Midbrain (tissue), 1 donor: ENCODE measurements at places on chromosomes 16 and 17.

- DNase-seq: no peak
These were observed 67.0 kb downstream of the PITPNC1 start for GRCh38 chr17:67443931-67444595.

GRCh38 chr16:56604966-56605365 lies 3.4 kb upstream of the MT2A start:
- no peak for DNase-seq

- no peak for DNase-seq
These were observed 26.8 kb upstream of the PIK3R6 start for GRCh38 chr17:8894202-8894671.

- no peak for DNase-seq
These were observed 16.6 kb upstream of the ALDH3A2 start for GRCh38 chr17:19631905-19632304.

DNA sequence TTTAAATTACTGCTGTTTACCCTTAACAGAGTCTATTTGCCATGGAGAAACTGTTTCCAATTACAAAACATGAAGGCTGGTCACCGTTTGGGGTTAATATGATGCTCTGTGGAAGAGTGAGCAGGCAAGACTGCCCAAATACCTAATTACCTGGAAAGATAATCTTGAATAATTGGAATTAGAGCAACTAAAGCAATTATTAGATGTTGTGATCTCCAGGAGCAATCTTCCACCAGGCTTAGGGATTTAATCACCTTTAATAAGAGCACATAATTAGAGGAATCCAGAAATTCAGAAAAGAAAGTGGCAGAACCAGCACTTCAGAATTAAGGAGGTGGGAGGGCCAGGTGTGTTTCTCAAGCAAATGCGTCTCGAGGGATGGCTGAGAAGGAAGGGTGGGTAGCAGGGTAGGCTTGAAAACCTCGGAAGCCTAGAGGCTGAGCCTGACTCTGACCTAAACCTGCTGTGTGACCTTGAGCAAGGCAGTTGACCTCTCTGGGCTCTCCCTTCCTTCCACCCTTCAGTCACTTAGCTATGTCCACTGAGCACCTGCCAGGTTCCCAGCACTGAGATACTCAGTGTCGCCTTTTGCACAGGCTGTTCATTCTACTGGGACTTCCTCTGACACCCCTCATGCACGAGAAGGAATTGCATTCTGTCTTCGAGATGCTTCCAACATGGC lies 113.2 kb downstream of the GSG1L start:
- no peak for DNase-seq

DNA sequence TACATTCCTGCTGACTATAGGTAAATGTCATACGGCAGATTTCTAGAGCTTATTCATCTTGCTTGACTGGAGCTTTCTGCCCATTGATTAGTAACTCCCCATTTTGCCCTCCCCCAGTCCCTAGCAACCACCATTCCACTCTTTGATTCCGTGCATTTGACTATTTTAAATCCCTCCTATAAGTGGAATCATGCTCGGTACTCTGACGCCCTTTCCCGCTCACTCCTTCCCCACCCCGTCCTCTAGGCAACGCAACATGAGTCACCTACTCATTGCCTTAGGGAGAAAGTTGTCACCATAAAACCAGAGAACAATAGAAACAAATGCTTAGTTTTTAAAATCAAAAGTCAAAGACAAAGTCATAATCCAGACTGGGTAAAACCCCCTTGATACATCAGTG lies 45.5 kb upstream of the RBBP6 start:
- DNase-seq: no peak

- DNase-seq: no peak
These were observed 10.9 kb upstream of the IL34 start for GRCh38 chr16:70635336-70636016.

- DNase-seq: no peak
These were observed 38.4 kb upstream of the ENDOV start for GRCh38 chr17:80376531-80376930.

DNA sequence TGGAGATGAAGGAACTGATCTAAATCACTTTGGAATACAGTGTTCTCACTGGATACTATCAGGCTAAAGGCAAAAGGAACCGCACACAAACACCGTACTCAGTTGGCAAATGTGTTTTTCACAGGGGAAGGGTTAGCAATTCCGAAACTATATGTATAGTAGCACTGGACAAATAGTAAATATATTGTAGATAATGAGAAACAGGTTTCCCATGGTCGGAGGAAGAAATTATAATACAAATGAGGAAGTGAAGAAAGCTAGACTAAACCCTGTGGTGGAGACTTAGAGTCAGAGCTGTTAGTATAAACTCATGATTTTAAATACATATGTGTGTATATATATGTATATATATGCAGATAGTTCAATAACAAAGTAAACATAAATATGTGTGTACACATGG lies 414.1 kb upstream of the SALL1 start:
- DNase-seq: no peak

GRCh38 chr17:72901657-72902056 lies 190.8 kb downstream of the SLC39A11 start:
- no peak for DNase-seq

- DNase-seq: no peak
These were observed 1.3 kb upstream of the NUTF2 start for GRCh38 chr16:67845291-67846062.

GRCh38 chr16:85422632-85423550 lies 190.2 kb upstream of the GSE1 start:
- no peak for DNase-seq

DNA sequence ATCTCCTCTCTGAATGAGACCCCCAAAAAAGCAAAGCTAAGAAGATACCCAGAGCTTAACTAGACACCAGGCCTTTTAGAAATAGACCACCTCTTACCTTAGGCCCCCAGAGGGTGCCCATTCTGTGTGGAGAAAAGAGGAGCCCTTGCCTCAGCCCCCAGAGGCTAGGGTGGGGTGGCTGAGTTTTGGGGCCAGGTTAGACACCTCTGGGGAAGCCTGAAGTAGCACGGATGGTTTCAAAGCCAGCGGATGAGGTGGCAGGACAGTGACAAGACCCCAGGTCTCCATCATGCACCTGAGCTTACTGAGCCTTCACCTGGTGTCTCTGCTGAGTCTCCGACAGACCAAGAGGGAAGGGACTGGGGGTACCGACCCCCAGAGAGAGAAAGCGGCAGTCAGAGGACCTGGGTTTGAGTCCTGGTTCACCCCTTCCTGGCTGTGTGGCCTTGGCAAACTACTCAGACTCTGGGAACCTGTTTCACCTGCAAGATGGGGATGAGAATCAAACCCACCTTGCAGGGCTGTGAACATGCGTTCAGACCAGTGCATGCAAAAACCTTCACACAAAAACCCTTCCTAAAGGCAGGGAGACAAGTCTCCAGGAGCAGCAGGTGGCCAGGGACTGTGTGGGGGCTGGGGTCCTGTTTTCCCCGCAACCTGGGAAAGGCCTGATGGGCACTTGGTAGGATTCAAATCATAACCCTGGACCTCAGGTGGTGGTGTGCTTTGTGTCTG lies 7.7 kb downstream of the SCGB1C2 start:
- no peak for DNase-seq

DNA sequence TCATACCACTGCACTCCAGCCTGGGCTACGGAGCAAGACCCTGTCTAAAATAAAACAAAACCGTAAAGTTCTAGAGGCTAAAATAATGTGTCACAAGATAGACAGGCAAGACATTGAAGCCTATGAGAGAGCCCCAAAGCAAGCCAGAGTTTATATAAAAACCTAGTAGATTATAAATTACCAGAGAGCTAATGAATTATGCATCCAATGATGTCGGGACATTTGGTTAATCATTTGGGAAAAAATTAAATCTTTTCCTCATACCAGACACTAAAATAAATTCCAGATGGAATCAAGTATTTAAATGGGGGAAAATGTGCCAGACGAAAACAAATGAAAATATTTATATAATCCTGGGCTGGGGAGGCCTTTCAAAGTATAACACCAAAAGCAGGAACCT lies 24.2 kb downstream of the CCDC40 start:
- no peak for DNase-seq

DNA sequence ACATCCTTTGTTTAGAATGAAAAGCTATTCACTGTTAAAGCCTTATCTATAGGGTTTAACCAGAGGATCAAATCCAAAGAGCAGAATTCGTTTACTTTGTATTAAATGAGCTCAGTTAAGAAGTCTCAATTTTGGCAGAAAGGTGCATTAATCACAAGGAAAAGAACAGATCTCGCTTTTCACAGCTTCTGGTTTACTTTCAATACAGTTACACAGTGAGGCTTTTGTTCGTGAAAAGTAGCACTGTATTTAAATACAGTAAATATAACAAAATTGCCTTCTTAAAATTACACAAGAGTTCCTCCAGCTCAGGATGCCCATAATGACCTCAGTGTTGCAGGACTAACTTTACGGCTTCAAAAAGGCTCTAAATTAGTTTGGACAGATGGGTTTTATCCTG lies 669.1 kb upstream of the SALL1 start:
- DNase-seq: no peak

DNA sequence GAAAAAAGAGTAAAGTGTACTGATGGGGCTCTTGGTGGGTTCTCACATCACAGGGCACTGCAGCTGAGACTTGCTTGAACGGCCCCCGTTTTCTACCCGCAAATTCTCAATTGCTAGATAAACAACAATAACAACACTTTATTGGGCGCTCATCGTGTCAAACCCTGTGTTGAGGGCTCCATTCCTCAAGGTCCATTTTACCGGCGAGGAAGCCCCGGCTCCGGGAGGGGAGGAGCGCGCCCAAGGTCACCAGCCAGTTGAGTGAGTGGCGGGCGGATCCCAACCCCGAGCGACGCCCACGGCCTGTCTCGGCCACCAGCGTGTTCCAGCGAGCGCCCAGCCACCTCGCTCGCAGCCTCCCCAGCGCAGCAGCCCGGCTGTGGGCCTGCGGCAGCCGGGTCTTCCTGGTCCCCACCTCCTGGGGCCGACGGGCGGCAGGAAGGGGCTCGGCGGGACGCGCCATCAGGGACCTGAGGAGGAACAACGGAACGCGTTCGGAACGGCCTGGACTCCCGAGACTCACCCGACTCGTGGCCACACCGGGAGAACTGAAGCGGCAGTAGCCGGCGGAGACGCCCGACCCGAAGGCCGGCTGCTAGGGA lies 373 bp downstream of the CMC2 start:
- DNase-seq: peak; percentile 40

GRCh38 chr17:73785496-73785895 lies 141.3 kb upstream of the SDK2 start:
- no peak for DNase-seq

GRCh38 chr16:4523686-4524085 lies 14.9 kb downstream of the CDIP1 start:
- DNase-seq: peak; percentile 62

DNA sequence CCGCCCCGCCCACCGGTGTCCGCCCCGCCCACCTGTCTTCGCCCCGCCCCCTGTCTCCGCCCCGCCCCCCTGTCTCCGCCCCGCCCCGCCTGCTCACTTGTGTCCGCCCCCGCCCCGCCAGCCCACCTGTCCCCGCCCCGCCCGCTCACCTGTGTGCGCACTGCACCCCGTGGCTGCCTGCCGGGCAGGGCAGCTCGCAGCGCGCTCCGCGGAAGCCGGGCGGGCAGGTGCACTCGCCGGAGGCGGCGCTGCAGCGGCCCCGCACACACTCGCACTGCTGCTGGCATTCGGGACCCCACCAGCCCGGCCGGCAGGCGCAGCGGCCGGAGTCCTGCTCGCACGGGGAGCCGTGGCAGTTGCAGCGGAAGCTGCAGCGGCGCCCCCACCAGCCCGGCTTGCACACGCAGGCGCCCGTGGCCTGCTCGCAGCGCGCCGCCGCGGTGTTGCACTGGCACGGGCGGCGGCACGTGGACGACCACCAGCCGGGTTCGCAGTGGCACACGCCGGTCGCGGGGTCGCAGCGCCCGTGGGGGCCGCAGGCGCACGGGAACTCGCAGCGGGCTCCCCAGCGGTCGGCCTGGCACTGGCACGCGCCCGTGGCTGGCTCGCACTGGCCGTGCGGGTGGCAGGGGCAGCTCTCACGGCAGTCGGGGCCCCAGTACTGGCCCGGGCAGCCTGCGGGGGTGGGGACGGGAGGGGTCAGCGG lies 2.1 kb downstream of the SCARF1 start:
- peak; percentile 14 for DNase-seq

- DNase-seq: no peak
These were observed 46.5 kb upstream of the CRISPLD2 start for GRCh38 chr16:84773312-84773711.

- peak; percentile 32 for DNase-seq
These were observed 678.1 kb upstream of the GOT2 start for GRCh38 chr16:59411961-59412841.

- no peak for DNase-seq
These were observed 182.8 kb upstream of the ELAC2 start for GRCh38 chr17:13200671-13201070.
